ENCODE measurements at places on chromosomes 1 and 21.
A peak's percentile ranks its signal among the peaks of the same experiment; 100 is the strongest.

DNA sequence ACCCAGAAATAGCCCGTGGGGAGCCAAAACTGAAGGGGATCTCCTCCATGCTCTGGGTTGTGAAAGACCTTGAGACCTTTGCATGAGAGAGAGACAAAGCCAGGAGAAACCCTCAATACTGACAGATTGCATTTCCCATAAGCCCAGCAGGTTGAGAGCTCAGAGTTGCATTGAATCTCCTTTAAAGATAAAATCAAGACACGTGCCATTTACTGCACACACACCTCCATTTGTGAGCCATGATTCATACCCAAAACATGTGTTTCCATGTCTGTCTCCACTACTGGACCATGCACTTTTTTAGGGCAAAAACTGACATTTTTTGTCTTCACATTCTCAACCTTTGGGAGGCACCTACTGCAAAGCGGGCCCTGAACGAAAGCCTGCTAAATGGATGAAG lies 144.0 kb upstream of the NRIP1 start:
- no peak for DNase-seq

- DNase-seq = no peak
Observed at GRCh38 chr1:36654586-36654985, 171.9 kb upstream of the CSF3R start.

GRCh38 chr1:150221552-150221951 lies 14.4 kb downstream of the ANP32E start:
- DNase-seq = no peak

DNA sequence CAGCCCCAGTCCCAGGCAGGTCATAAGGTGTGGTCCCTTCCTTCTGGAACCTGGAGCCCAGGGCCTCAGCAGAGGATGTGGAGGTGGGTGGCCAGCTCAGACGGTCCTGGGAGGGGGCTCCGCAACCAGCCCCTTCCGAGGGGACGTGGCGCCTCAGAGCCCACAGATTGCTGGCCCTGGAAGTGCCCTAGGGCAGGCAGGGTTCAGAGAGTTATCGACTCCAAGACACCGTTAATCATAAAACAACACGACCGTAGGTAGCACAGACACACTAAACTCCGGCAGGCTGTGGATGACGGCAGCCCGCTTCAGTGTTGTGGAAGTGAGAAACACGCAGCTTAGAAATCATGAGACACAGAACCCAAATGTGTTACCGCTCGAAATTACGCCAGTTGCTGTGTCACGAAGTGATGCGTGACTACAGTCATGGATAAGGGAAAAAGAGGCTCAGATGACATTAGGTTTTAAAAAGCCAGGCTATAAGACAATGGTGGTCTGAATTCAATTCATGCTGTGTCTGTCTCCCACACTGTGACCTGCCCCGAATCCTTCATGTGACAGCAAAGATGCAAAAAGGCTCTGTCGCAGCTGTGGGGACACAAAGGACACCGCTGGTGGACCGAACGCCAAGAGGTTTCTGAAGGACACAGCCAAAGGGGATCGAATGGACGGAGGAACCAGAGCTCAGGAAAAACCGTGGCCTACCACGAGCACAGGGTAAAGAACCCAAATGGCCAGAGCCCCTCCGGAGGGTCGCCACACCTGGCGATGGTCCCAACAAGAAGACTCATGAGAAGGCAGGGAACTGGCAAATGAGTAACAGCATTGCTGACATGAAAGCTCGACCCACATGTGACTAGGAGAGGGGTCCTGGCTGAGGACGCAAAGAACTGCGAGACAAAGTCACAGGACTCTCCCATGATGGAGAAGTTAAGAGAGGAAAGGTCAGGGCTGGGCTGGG lies 1.7 kb upstream of the SUMO3 start:
- DNase-seq = no peak

GRCh38 chr21:43806017-43806710 lies 16.8 kb downstream of the RRP1 start:
- no peak for DNase-seq

DNA sequence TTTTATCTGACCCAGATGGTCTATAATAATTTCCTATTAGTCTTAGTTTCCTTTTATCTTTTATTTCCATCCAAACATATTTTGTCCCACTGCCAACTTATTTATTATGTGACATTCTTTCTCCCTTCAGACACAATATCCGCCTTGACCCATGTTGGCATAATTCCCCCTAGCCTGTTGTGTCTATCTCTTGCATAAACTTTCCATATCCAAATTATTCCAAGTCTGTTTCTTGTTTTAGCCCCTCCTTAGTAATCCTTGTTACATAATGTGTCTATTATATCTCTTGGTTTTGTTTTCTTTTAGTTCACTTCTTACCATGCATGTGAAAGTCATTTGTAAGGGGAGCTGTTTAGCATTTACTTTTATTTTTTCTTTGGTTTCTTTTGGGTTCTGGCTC lies 81.6 kb upstream of the CACHD1 start:
- DNase-seq = no peak

DNA sequence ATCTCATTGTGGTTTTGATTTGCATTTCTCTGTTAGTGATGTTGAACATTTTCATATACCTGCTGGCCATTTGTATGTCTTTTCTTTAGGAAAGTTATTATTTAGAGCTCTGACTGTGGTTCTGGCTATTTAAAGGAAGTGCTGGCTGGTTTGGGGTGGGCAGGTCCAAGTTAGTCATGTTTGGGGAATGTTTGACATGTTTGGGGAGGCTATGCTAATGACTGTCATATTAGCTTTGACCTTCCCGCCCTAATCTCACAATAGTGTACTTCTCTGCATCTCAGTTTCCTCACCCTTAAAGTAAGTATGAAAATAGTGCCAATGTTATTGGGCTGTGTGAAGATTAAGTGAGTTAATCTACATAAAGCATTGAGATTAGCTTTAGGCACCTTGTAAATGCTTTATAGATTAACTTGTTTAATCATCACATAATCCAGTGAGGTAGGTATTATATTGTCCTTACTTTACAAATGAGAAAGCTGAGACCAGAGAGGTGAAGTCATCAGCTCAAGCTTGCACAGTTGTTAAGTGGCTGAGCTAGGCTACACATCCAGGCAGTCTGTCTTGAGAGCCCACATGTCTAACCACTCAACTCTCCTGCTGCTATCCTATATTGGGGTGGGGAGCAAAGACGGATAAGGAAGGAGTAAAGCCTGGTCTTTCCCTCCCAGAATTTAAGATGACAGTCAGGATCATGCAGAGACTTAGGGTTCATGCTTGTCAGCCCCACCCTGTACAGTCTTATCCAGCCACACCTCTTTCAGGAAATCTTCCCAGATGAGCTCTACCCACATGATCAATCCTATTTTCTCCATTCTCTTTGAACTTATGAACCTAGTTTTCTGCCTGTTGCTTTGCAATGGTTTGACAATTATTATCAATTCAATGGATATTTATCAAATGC lies 22.8 kb upstream of the CRNN start:
- no peak for DNase-seq

DNA sequence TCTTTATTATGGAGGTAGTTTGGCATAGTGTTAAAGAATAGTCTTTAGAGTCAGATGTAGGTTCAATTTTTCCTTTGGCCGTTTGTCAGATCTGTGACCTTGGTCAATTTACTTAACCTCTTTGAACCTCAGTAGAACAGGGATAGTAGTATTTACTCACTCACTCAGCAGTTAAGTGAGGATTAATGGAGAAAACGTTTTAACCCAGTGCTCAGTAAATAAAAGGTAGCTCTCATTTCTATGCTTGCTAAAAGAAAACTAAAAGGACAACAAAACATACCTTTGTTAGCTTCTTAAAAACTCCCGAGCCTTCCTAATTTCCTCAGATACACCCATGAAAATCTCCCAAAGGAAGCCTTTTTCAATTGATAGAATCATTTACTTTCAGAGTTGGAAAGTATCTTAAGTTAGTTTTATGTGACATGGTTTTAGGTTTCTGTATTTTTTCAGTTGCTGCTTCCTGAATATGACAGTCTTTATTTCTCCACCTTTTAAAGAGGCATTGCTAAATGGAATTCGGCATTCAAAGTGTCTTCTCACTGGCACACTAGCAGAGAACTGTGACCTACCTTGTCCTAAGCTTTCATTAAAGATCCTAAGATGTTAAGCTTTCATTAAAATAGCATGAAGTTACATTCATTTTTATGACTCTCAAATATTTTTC lies 7.8 kb downstream of the ABCD3 start:
- DNase-seq = no peak

DNA sequence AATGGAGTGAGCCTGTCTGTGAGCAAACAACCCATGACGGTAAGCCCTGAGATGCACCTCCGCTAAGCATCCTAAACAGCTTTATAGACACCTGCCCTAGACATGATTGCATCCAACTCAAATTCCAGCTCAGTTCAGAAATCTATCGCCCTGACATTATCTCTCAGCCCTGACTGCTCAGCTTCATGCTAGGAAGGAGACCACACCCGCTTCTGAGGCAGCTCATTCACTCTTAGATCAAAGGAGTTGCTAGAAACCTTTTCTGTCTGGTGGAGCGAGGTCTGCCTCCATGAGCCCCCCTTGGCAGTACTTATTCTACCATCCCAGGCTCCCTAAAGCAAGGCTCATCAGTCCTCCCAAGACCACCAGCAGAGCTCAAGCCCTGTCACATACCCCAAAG lies 17.0 kb downstream of the IL10RB start:
- DNase-seq = no peak

- no peak for DNase-seq
Observed at GRCh38 chr1:64969305-64970046, 3.1 kb upstream of the JAK1 start.

- no peak for DNase-seq
Observed at GRCh38 chr21:25956993-25957714, 213.4 kb downstream of the APP start.

DNA sequence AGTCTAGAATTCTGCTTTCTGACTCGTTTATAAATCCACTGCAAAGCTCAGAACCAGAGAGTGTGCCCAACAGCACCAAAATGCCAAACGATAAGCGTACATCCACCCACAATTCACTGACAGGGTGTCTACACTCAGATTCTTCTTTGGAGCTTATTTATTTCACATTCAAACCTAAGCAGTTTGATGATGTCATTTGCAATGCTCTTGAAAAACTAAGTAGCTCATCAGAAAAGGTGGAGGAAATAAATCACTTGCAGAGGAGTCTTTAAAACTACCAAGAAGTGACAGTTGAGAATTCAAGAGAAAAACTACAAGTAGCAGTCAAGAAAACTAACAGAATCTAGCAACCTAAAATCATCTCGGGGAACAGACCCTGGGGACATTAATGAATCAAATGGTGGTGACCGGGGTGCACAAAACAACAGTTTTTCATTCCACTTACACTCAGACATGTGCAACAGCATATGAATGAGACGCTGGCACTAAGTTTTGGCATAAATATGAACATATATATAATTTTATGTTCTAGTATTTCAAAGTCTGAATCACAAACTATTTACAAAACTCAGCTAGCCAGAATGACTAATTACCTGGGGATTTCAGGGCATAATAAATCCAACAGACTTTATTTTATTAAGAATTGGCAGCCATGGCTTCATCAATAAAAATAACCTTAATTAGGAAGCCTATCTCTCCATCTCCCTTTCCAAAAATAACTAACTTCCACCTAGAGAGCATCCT lies 119.4 kb downstream of the SIPA1L2 start:
- no peak for DNase-seq

GRCh38 chr1:161726473-161727255 lies 5.3 kb downstream of the FCRLB start:
- DNase-seq = peak; percentile 54

GRCh38 chr1:47732489-47732888 lies 264.7 kb downstream of the TRABD2B start:
- no peak for DNase-seq

DNA sequence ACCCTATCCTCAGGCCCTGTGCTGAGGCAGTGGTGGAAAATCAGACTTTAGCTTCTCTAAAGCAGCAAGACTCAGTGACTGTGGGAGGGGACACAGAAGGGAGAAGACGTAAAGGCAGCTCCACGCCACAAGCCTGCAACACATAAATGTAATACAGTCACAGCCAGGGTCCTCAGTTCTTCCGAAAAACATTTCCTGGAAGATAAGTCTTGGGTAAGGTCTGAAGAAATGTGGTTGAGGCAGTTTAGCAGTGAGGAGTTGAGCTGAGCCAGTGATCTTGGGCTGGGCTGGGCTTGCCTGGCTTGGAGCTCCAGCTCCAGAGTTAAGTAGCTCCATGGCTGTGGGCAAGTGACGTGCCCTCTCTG lies 127.8 kb upstream of the ADAR start:
- DNase-seq = no peak

GRCh38 chr1:202836623-202837403 lies 26.1 kb downstream of the PCAT6 start:
- DNase-seq = no peak

DNA sequence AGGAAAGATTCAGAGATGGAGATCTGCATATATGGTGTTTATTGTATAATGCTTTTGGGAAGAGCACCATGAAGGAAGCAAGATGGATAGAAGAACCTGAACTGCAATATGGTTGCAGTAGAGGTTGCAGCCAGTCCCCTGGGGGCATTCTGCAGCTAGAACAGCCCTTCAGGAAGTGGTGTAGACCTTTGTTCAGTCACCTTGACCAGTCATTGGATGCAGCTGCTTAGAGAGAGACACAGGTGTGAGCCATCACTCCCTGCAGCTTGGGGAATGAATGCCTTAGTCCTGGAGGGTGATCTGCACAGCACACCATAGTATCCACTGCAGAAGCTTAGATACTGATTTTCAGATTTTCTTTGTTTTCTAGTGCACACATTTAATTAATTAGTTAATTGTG lies 42.3 kb downstream of the NEK7 start:
- DNase-seq = peak; percentile 24

- peak; percentile 80 for DNase-seq
Observed at GRCh38 chr1:182391362-182392049, at the start of gene GLUL. Gene GLUL (minus strand): TSS chr1:182391790. CDS start chr1:182388737, 3,053 bp downstream.

DNA sequence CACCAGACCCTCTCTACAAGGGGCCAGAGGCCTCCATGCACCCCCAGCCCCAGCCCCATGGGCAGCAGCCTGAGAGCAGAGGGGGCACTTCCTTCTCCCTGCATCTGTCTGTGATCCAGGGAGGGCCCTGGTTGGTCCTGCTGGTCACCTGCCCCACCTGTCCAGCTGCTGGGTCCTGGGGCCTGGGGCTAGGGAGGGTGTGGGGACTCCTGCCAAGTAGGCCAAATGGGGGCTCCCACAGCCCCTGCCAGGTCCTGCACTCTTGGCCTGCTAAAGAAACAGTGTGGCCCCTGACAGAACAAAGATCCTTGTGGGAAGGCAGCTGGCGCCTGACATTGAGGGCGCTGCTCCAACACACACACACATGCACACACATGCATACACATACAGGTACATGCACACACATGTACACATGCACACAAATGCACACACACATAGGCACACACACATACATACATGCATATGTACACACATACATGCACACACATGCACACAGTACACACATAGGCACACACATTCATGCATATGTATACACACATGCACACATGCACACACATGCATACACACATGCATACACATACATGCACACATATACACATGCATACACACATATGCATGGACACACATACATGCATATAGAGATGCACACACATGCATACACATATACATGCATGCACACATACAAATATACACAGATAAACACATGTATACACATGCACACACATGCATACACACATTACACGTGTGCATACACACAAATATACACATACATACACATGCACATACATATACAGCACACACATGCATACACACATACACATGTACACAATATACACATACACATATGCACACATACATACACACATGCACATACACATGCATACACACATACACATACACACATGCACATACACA lies 49.9 kb downstream of the TRPM2 start:
- no peak for DNase-seq

GRCh38 chr21:45451771-45452182 lies 46.8 kb downstream of the COL18A1 start:
- DNase-seq = no peak

Data from naive B cell (primary cell).